ENCODE measurements at places on chromosomes 16 and 17. TPM values are rescaled to one million over a fixed set of nuclear protein-coding genes. Genes with fewer than 3 reads are reported as not detected.

DNA sequence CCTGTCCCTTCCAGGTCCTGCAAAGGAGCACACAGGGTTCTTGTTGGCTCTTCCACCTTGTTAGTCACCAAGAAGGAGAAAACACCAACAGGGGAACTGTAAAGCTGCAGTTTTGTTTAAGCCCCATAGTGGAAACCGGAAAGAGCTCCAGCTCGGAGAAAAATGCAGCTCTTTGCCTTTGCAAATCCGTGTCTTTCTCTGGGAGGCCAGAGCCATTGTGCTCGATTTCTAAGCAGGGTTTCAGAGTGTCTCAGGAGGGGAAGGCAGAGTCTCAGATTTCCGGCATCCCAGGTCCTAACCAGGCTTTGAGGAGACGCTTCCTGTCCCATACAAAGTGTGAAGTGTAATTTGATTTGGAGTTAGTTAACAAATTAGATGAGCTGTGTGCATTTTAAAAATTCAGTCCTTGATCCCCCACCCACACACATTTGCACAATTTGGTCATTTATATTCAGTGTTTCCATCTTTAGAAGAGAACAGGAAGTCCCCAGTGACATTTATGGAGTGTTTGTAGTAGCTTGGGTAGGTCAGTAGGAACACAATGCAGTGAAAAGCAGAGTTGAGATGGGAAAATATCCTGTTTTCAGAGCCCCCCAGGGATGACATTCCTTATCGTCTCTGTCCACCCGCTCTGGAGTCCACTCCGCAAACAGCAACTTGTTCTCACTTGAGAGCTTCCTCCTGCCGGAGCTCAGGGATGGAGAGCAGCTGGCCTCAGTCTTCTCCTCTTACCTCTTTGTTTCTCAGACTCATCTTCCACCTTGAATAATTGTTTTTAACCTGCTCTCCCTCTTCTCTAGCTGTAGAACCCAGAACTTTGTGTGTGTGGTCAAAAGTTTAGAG is 331.9 kb downstream of the SEC14L1 start:
- peak; percentile 73 for DNase-seq

GRCh38 chr17:20059728-20060188 is 50.6 kb downstream of the SPECC1 start:
- no peak for DNase-seq

The CD68 gene
- 0.72 TPM for total RNA-seq

The ACSM2A gene
- total RNA-seq, result not detected

DNA sequence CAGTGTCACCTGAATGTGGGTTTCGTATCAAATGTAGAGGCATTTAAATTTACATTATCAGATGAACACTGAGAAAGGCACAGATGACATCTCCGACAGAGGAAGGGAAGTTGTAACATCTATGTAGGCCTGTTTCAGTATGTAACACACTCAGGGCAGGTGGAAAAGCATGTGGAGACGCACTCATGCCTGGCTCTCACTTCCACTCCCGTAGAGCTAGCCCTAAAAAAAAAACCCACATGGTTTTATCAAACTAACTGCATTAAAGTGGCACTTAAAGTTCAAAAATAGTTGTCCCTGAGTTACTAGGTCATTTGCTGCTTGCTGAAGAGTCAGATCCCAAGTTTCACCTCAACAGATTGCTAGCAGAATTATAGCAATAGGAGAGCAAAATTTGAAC is 6.1 kb upstream of the ANKFY1 start:
- DNase-seq, result no peak

GRCh38 chr16:81531419-81531821 is 86.8 kb downstream of the CMIP start:
- DNase-seq, result no peak

DNA sequence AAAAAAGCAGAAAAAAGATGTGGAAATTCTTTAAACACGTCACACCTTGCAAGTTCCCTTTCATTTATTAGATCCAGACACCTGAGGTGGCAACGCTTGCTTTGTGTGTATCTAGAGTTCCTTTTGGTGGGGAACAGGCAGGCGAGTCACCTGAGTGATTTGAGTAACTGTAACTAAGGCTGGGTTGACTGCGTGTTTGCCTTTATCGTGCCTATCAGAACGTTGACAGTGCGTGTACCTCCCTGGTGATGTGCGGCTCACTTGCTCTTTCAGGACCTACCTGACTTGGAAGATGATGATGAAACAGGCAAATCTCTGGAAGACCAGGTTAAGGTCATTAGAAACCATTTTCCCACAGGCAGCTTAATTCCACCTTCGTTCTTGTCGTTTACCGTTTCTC is 12.5 kb downstream of the TAF1C start:
- no peak for DNase-seq

DNA sequence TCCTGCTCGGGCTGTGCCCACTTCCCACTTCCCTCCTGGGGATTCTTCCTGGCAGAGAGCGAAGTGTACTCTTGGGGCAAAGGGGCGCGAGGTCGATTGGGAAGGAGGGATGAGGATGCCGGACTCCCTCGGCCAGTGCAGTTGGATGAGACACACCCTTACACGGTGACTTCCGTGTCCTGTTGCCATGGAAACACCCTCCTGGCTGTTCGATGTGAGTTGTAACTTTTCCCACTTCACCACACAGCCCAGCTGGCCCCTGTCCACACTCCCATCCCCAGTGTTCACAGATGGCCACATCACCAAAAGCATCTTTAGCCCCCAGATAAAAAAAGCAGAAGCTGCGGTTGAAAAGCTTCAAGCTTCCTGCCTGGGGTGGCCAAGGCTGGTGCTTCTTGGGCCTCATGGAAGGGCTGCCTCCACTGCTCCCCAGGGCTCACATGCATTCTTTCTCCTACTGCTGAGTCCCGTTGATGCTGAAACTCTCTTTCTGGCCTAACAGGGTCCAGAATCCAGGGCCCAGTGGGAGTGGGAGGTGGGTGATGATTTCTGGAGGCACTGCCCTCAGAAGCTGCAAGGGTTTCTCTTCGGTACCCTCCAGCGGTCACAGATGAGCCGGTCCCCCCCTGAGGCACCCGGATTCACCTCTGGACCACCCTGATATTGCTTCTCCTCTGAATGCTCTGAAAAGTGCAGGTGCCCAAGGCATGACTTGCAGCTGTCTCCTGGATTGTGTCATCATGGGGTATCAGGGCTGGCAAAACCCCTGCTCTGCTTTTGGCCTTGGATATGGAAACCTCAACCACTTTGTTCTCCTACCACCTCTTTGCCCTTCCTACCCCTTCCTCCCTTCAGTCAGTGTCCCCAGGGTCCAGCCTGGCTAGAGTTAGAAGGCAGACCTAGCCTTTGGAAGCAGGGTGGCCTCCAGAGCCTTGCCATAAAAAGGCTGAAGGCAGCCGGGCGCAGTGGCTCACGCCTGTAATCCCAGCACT is 2.2 kb upstream of the TRAF4 start:
- DNase-seq, result peak; percentile 93

The PPP1R1B gene
- not detected for total RNA-seq

The FZD2 gene
- total RNA-seq, result 9.2 TPM

DNA sequence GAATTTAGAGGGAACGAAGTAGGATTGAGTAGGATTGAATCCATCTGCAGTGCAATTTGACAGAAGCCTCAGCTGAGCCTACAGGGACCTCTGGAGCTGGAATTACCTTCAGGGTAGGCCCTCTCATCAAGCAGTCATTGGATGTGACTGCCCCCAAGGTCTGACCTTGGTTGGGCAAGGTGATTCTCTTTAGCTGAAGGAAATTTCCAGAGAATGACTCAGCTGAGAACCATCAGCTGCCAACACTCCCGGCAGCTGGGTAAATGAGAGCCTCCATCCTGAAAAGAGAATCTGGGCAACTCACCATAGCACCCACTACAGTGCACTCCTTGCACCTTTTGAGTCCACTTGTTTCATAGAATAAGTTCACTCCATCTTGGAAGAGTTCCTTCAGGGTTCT is 113.5 kb upstream of the MED13 start:
- DNase-seq, result no peak

DNA sequence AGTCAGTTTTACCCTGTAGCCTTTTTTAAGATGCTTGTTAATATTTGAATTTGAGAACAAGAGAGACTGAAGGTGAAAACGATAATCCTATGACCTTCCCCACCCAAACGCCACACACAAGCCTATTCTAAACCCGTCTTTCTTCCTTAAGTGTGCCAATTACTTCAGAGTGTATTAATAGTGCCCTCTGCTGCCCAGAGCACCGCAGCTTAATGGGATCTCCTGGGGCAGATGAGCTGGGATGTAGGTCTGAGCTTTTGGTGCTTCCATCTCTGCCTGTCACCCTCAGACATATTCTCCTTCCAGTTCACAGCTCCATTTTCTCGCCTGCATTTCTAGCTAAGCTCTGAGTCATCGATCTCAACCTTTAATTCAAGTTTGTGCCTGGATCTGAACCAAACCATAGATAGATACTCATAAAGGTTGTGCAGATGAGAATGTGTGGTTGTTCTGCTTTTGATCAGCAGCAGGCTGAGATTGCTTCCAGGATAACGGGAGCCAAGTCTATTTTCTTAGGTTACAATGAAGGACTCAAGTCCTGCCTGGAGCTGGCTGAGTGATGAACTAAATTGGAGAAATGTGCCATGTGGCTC is 46.4 kb upstream of the CDH13 start:
- DNase-seq, result peak; percentile 7

The C17orf107 gene
- total RNA-seq, result 1.1 TPM

GRCh38 chr17:30942308-30943079 is 20.7 kb downstream of the ADAP2 start:
- DNase-seq, result no peak

The C17orf58 gene
- total RNA-seq, result 24.0 TPM

The KRTAP2-2 gene
- total RNA-seq, result not detected

DNA sequence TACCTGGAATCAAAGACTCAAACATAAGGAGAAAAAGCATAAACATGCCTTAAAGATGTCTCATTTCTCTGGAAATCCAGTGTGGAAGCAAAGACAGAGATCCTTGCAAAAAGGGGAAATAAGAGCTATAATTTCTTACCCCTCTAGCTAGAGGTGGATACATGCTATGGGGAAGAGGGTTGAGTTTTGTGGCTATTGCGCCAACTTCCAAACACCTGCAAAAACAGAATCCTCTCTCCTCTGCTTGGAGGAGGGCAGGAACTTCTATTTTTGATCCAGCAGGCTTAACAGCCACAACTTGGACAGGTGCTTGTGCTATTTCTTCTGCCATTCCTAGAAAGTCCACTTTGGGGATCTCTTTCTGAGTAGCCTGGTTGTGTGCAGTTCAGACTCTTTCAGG is 21.5 kb upstream of the NUDT7 start:
- no peak for DNase-seq

The CX3CL1 gene
- total RNA-seq, result not detected

DNA sequence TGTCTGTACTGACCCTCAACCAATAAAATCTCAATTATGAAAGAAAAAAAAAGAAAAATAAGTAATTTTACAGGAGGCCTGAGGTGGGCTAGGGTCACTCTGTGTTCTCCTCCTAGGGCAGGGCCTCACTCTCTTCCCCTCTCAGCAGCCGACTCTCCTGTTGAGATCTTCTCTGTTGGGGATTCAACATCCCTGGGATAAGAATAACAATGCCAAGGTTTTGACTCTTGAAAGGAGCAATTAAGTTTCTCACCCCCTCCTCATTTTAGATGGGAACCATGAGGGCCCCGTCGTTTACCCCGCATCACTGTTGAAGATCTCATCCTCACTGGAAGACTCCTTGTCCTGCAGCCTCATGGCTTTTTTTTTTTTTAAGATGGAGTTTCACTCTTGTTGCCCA is 21.5 kb upstream of the BRCA1 start:
- no peak for DNase-seq

- peak; percentile 2 for DNase-seq
These were observed 56.0 kb downstream of the SHISA6 start for GRCh38 chr17:11296994-11297393.

The KRTAP29-1 gene
- not detected for total RNA-seq

DNA sequence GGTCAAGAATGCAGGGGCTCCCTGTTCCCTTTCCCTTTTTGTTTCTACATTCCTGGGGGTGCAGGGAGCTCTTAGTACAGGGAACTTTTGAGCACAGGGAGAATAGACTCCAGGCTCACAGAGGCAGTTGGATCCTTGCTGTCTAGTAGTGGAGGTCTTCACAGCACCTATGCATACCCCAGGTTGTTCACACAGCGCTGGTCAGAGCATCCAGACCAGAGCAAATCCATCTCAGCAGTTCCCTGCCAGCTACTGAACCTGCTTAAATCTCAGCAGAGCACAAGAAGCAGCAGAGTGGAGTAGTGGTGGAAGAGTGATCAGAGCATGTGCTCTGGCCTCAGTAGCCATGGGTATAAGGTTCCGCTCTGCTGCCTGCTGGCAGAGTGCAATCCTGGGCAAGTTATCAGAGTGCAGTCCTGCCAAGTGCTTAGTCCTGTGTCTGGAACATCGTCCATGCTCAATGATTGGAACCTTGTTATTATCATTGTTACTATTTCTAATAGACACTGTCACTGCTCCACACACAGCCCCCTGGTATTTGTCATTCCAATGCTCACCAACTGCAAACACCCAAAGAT is 220.4 kb downstream of the CBLN1 start:
- DNase-seq, result no peak

The CFDP1 gene
- total RNA-seq, result 55.4 TPM

DNA sequence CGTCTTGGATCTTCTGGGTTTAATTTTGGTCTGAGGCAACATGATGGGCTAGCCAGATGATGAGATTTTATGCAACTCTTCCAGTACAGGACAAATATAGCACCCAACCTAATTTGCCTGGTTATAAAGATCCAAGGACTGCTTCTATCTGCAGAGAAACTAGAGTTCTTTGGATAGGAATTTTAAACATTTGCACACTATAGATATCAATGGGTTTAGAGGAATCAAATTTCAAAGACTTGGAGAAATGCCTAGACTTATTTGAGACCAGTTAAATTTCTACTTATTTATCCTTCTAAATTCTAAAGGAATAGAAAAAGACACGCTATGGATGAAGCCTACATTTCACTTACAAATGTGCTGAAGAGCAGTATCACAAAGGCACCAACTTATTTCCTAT is 12.6 kb downstream of the PMFBP1 start:
- no peak for DNase-seq

- no peak for DNase-seq
These were observed 230.1 kb downstream of the SLC39A11 start for GRCh38 chr17:72862276-72862999.

DNA sequence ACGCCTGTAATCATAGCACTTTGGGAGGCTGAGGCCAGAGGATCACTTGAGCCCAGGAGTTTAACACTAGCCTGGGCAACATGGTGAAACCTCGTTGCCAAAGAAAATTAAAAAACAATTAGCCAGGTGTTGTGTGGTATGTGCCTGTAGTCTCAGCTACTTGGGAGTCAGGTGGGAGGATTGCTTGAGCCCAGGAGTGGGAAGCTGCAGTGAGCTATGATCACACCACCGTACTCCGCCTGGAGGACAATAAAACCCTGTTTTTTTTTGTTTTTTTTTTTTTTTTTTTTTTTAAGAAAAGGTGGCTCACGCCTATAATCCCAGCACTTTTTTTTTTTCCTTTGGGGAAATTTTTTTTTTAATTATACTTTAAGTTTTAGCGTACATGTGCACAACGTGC is 26.1 kb downstream of the RAP1GAP2 start:
- no peak for DNase-seq

GRCh38 chr17:47704116-47704515 is 10.2 kb downstream of the TBKBP1 start:
- DNase-seq, result peak; percentile 33

The ARHGAP44 gene
- total RNA-seq, result 20.4 TPM

- DNase-seq, result no peak
These were observed 197.1 kb downstream of the ABCC12 start for GRCh38 chr16:47958726-47959125.

The ZNF205 gene
- 0.30 TPM for total RNA-seq

Data from OCI-LY7 (cell line).